Activated T-cell treated with anti-CD3 and anti-CD28 coated beads, Interleukin-2, amount 50 U/mL, for 48 hours (primary cell): ENCODE measurements at places on chromosomes 3 and 15.

- no peak for DNase-seq
Observed at GRCh38 chr15:38860674-38861073, 296.1 kb upstream of the RASGRP1 start.

DNA sequence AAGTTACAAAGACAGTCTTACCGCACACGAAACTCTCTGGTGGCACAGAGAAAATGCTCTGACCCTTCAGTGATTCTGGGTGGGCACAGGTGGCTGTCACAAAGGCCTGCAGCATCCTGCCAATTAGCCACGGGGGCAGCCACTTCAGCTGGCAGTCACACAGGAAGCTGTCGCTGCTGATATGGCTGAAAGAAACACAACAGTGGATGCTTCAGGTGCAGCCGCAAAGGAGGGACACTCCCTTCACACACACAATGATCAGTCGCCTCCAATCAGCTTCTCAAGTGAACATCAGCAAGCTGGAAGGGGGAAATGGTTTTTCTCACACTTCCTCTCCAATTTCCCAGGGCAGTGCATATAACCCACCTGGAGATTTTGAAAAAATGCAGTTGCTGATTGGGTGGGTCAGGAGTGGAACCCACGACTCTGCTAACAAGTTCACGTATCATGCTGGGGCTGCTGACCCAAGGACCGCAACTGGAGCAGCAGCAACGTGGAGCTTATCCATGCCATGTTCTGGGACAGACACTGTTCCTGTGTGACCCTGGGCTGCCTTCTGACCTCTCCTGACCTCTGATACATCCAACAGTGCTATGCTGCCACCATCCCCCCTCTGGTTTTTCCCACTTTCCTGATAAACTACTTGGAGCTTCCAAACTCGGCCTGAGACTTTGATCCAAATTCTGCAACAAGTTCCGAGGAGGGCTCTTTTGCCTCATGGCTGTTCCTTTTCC lies 106.6 kb downstream of the LRIG1 start:
- peak; percentile 49 for DNase-seq

DNA sequence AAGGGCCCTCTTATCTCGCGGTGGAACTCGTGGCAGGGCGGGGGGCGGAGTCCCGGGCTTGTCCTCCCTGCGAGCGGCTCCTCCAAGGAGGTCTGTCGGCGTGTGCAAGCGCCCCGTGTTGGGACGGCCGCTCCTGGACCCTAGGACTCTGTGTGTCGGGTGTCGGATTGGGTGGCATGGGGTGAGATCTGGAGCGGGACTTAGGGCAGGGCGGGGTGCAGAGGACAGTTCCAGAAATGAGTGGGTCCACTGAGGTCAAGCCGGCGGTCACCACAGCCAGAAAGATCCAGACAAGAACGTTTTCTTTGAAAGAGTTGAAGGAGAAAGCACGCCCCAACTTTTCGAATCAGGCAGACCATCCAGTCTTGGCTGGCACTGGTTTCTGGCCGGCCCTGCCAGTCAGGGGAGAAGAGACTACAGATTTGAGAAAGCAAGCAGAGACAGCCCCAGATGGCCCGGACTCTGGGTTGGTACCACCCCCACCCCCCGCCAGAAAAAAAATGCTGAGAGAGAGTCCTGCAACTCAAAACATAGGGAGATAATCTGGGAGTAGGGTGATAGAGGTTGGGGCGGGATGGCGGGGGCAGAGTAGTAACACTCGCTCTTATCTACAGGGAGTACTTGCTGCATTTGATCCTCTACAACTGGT lies 784 bp upstream of the CISH start:
- DNase-seq, result no peak

GRCh38 chr3:15941958-15942357 lies 144.2 kb upstream of the ANKRD28 start:
- DNase-seq, result no peak

- no peak for DNase-seq
Observed at GRCh38 chr3:29576181-29576580, 295.3 kb downstream of the RBMS3 start.

DNA sequence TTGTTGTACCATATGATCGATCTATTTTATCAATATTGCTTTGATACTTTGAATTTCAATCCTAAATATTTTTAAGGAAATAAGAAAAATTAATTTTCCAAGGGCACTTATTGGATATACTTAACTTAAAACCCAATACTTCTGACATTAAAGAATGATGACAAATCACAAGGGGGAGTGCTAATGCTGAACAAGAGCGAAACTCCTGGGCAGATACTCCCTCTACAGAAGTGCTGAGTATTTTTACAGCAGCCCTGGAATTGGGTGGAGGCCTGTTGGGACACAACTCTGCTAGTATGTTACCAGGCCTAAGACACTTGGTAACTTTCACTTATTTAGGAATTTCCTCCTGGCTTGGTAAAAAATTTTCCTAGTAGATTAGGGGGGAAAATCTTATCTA lies 46.2 kb downstream of the DENND6A start:
- no peak for DNase-seq

DNA sequence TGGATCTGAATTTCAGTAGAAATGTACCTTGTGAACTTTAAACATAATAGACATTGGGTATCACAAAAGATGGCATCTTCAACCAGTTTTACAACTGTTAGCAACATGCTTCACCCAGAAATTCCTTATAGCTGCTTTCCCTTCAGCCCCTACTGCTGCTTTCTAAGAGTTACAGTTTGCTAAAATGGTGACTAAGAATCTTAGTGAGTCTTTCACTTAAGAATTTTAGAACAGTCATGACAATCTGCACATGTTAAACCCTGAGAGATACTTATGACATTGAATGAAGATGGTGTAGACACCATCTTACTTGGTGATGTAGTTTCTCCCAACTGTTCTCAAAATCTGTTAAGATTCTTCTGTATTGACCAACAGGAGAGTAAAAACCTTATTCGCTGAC lies 129.7 kb upstream of the UBE2E1 start:
- no peak for DNase-seq

- DNase-seq, result no peak
Observed at GRCh38 chr15:39549912-39550311, 31.0 kb upstream of the THBS1 start.

GRCh38 chr3:188602111-188602510 lies 448.2 kb downstream of the LPP start:
- DNase-seq, result no peak

- DNase-seq, result no peak
Observed at GRCh38 chr3:30292192-30292893, 314.1 kb upstream of the TGFBR2 start.

DNA sequence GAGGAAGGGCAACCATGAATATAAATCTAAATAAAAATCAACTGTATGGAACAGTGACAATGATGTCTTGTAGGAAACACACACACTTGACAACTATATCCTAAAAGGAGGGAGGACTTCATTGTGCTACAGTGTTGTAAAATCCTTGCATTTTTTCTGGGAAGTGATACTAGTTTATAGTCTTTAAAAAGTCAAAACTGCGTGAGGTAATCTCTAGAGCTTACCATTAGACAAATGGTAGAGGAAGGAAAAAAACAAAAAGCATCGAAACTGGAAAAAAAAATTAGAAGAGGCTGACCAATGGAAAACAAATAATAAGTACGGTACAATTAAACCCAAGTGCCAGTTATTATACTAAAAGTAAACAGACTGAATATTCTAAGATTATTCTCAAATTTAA lies 38.7 kb downstream of the CHSY1 start:
- no peak for DNase-seq

GRCh38 chr3:167940241-167940640 lies 155.5 kb downstream of the GOLIM4 start:
- no peak for DNase-seq

GRCh38 chr3:13465236-13465873 lies 14.8 kb upstream of the HDAC11 start:
- no peak for DNase-seq

- no peak for DNase-seq
Observed at GRCh38 chr3:65979162-65979561, 59.6 kb downstream of the MAGI1 start.

GRCh38 chr3:13686367-13687160 lies 137.6 kb downstream of the FBLN2 start:
- DNase-seq, result no peak

GRCh38 chr3:39808467-39809180 lies 785 bp upstream of the MYRIP start:
- DNase-seq, result no peak

DNA sequence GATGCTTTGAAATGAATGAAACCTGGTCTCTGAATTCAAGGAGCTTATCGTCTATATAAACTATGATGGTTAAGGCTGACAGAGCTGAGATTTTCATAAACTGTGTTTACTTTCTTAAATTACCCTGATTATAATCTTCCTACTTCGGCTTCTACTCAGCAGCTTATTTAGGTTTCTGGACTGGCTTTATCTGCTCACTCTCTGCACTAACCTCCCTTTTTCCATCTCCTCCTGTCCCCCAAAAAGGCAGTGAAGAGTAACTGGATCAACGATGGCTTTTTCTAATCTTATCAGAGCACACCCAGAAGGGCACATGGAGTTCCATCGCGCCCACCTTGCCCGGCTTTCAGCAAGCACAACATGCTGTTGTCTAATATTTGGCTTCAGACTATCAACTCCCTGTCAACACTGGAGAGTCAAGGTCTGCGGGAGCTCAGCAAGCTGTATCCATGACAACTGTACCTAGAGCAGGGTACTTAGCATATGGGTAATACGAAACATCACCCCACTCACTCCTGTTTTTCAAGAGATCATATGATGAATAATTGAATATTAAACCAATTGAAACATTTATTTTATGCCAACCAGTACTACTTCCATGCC lies 417.3 kb downstream of the GABRB3 start:
- no peak for DNase-seq

GRCh38 chr3:104628185-104628789 lies 738.4 kb upstream of the ALCAM start:
- no peak for DNase-seq

- DNase-seq, result no peak
Observed at GRCh38 chr3:12593473-12593872, 36.6 kb downstream of the MKRN2 start.

GRCh38 chr3:25397150-25397549 lies 30.9 kb upstream of the RARB start:
- no peak for DNase-seq

GRCh38 chr15:90087454-90088154 lies 14.7 kb downstream of the IDH2 start:
- DNase-seq, result peak; percentile 59

GRCh38 chr15:53247041-53247708 lies 457.0 kb upstream of the ONECUT1 start:
- no peak for DNase-seq

DNA sequence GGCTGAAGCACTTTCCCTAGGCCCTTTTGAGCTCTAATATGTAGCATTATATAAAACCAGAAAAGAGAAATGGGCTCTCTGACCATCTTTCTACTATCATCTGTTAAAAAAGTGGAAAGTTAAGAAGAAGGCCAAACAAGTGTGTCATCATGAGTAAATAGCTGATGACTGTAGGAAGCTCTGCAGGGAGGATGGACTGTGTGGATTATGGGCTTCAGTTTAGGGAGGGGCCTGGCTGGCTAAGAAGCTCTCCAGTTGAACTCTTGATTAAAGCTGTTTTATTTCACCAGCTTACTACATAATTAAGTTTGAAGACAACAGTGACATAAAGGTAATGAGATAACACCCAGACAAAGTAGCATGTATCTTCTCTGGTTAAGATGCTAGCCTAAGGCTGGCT lies 30.6 kb downstream of the INTS14 start:
- DNase-seq, result no peak

DNA sequence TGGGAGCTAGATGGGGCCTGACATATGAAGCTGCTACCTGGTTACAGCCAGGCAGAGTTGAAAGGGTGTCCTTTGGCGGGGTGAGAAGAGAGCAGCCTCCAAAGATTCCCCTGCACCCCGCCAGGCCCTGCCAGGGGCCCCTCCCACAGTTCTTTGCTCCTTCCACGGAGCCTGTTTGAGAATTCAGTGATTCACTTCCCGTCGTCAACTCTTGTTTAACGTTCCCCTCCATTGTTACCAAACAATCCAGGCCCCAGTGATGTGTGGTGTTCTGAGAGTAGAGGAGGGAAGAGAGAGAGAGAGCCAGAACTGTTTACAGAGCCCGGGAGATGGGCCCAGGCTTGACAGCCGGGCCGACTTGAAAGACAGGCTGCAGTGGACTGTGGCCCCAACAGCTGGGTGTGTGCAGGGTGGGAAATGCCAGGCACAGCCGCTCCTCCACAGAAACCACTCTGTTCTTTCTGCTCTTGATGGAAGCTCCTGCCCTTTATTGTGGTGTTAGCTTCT lies 81.5 kb downstream of the SMAD3 start:
- DNase-seq, result peak; percentile 56

DNA sequence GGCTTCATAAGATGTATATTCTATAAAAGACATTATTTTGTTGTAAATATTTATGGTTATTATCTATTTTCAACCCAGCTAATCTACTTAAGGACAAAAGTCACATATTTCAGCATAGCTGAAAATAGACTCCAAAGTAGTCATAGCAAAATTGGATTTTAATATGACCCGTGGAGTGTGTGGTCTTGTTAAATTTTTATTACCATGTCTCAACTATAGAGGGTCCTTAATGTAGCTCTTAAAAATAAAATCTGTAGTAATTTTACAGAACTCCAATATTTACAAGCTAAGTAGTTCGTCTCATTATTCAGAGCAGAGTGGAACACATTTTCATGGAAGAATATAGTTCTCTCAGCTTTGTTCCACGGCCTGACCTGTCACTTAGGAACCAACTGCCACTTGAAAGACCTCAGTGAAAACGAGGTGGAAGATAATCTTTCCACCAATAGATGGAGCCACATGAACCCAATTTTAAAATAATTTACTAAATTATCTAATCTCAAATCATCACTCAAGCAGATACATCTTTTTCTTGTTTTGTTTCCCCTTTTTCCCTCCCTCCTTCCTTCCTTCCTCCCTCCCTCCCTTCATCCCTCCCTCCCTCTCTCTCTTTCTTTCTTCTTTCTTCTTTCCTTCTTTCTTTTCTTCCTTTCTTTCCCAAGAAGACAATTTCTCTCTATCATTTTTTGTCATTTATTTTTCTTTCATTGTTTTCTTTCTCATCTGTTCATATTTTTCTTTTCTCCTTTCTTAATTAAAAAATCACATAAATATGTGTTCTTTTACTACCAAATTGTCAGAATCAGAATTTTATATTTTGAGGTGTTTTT lies 97.2 kb downstream of the CLDN1 start:
- DNase-seq, result no peak

DNA sequence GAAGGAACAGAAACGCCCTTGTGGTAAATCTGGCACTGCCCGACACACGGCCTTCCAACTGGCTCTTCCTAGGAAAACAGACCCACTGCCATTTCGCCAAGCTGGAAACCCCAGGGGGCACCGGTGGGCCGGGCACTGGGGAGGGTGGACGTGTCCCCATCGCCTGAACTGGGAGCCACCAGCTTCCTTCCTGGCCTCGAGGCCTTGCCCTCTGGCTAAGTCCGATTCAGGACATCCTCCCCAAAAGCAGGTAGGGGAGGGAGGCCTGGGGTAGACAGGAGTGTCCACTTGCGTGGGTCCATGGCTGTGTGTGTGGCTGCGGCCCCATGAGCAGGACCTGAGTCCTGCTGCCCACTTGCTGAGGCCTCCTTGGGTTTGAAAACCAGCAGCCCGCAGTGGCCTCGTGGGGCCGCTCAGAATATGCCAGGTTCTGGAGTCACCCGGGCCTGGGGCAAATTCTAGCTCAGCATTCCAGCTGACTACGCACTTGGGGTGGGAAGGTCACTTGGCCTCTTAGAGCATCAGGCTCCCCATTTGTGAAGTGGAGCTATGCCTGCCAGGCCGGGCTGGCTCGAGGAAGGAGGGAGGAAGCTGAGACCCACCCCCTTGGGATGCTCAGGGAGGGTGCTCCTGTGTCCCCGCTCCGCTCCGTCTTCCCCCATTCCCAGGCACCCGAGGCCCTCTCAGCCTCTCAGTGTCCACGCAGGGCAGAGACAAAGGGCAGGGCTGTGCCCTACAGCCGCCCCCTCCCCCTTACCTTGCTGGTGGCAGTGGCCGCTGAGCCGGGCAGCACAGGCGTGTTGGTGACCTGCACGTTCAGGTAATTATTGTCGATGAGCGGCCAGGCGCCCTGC lies 37.5 kb downstream of the RGMA start:
- no peak for DNase-seq
